ENCODE measurements at places on chromosomes 6 and 20.

GRCh38 chr6:21332077-21332476, 261.5 kb upstream of the SOX4 start:
- no peak for DNase-seq

- DNase-seq: no peak
Observed at GRCh38 chr6:130020073-130020906, 1.9 kb downstream of the L3MBTL3 start.

- DNase-seq: no peak
Observed at GRCh38 chr6:118645395-118645794, 6.0 kb downstream of the CEP85L start.

- DNase-seq: no peak
Observed at GRCh38 chr6:40894962-40895799, 143.8 kb downstream of the UNC5CL start.

GRCh38 chr6:44223319-44224028, at the start of gene SLC29A1:
Gene SLC29A1, plus strand, starts transcription at chr6:44223595. Its CDS starts 3,719 bp downstream, at chr6:44227314.
- DNase-seq: peak; percentile 78

GRCh38 chr6:1724616-1725015, 114.9 kb downstream of the FOXC1 start:
- no peak for DNase-seq

- DNase-seq: no peak
Observed at GRCh38 chr20:38833154-38833856, 27.8 kb downstream of the PPP1R16B start.

GRCh38 chr6:155333414-155333813, 19.1 kb upstream of the TFB1M start:
- no peak for DNase-seq

- no peak for DNase-seq
Observed at GRCh38 chr6:77341058-77341986, 122.0 kb downstream of the HTR1B start.

DNA sequence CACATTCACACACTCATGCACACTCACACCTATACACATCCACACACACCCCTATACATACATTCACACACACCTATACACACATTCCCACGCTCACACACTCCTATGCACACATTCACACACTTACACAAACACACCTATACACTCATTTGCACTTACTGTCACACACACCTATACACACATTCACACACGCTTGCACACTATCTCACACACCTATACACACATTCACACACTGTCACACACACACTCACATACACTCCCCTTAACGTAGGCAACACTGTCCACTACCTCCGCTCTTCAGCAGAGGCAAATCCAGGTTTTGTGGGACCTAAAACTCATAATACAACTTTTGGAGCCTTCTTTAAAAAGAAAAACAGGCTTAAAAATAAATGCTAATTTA, 487.7 kb upstream of the CDH4 start:
- DNase-seq: no peak

DNA sequence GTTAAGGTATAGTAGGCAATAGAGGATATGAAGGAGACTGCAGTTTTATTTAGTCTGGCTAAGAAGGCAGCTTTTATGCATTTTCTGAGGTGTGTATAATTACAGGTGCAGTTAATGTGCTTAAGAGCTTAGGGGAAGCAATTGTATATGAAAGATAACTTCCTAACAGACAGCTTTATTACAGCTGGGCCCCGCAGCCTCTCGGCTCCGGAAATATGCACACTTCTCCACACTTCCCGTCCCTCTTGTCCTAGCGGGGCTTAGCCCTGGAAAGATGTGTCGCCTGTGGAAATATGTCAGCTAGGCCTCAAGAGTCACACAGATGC, 178.4 kb upstream of the ARID1B start:
- DNase-seq: no peak

DNA sequence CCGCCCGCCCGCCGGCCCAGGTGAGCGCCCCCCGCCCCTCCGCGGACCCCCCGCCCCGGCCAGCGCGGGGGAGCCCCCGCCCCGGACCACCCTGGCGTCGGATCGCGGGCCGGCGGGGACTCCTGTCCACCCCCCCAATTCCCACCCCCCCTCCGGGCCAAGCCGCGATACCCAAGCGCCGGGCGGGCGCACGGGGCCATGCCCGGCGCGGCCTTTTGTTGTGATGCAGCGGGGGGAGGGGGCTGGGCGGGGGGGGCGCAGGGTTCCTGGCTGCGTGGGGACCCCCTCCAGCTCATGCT, 245 bp downstream of the SRC start:
- DNase-seq: no peak

GRCh38 chr6:32890831-32891230, 36.8 kb downstream of the PSMB9 start:
- no peak for DNase-seq

- no peak for DNase-seq
Observed at GRCh38 chr6:141301779-141302178, 830.9 kb upstream of the GJE1 start.

GRCh38 chr20:32650401-32650944, 23.3 kb downstream of the C20orf203 start:
- DNase-seq: no peak

DNA sequence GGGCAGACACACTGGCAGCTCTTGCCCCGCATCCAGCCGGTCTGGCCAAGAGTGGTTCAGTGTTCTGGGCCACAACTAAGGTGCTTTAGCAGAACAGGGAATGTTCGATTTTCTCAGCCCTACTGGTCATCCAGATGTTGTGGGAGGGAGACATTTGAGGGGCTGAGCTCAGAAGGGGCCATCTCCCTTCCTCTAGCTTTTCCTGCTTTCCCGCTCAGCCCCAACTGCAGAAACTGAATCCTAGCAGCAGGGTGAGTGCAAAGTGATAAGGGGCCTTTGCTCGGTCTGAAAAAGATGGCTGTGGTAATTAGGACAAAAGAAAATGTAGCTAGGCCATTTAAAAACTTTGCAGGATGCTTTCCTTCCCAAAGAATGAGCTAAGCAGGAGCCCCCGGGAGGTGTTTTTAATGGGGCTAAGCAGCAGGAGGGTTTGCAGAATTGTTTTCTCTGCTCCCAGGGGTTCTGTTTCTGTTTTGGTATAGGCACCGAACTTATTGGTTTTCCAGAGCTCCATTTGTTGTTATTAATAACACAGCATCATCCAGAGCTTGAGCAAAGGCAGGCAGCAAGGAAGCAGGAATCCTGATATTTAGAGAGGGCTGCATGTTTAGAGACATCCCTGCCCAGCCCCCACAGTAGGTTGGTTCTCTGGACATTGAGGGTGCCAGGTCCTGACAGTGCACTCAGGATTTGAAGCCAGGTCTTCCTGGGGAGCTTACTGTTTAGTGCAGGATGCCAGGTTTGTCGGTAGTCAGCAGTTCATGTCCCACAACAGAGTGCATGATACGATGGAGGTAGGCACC, 210.9 kb downstream of the SLC24A3 start:
- DNase-seq: no peak

DNA sequence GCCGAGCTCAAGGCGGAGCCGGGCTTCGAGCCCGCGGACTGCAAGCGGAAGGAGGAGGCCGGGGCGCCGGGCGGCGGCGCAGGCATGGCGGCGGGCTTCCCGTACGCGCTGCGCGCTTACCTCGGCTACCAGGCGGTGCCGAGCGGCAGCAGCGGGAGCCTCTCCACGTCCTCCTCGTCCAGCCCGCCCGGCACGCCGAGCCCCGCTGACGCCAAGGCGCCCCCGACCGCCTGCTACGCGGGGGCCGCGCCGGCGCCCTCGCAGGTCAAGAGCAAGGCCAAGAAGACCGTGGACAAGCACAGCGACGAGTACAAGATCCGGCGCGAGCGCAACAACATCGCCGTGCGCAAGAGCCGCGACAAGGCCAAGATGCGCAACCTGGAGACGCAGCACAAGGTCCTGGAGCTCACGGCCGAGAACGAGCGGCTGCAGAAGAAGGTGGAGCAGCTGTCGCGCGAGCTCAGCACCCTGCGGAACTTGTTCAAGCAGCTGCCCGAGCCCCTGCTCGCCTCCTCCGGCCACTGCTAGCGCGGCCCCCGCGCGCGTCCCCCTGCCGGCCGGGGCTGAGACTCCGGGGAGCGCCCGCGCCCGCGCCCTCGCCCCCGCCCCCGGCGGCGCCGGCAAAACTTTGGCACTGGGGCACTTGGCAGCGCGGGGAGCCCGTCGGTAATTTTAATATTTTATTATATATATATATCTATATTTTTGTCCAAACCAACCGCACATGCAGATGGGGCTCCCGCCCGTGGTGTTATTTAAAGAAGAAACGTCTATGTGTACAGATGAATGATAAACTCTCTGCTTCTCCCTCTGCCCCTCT, 1.1 kb downstream of the CEBPB start:
- DNase-seq: peak; percentile 10

DNA sequence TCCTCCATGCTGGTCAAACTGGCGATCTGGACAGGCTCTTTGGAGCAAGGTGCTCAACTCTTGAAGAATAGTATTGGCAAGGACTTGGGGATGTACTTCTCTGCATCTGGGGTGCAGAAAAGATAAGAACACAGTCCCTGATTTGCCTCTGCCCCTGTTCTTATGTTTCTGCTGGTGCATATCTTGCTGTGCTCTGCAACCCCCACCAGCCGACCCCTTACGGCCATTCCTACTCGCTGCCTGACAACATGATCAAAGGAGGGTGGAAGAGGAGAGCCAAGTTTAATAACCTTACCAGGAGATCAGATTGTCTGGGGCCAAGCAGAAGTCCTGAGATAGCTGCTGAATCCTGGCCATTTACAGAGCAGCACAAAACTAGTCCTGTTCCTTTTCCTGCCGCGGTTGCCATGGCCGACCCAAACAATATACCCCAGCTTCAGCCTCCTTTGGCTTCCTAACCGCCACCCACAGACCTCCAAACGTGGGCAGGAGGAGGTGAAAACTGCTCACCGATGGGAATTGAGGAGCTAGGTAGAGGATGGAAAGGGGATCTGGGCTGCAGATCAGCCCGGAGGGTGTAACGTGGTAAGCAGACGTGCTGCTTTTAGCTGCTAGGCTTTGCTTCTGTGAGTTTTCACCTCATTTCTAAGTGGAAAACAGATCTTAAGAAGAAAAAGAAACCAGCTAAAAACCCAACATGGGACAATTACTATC, 60.9 kb downstream of the ATXN1 start:
- no peak for DNase-seq

GRCh38 chr20:44594730-44595129, 12.4 kb downstream of the PKIG start:
- no peak for DNase-seq

DNA sequence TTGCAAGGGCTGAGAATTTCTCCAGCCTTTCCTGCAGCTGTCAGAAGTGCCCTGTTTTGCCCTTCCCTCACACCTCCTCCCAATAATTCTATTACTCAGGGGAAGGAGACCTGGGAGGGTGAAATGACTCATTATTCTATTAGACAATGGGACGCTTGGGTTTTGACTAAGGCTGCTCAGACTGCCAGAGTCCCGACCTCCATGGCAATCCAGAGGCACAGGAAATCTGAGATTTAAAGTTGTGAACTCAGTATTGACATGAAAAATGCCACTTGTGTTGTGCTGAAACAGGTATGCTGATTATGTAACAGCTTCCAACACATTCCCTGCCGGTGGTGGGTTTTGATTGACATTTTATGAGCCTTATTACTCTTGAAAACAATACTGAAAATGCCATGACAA, 625.9 kb upstream of the FLRT3 start:
- no peak for DNase-seq

DNA sequence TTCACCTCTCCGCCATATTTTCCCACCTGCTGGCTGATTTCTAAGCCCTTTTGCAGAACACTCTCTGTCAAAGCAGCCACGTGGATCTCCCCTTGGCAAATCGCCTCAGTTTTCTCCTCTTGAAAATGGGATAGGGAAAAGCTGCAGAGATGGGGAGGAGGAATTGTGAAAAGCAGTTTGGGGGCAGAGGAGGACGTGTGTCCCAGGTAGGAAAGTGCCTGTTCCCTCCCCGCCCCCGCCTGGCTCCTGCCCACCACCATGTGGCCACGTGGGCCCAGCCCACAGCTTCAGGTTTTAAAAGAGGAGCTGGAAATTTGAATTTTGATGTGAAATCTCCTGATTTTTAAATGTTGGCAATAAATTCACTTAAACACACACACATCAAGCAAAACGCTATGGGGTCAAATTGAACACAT, 3.6 kb upstream of the CEBPB start:
- no peak for DNase-seq

DNA sequence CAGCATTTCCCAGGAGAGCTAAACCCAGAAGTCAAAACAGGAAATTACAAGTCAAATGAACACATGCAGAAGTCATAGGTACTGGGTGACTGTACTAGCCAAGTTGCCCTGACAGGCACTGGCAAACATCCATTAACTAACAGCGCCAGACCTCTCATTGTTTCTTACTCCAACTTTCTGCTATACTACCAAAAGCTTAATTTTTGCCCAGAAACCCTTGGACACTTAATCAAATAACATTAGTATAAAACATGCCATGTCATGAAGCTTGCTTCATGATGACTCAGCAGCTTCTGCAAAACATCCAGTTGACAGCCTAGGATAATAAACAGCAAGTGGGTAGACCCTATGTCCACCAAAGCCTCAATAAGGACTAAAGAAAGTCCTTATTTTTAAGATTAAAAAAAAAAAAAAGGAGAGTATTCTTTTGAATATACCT, 3.5 kb downstream of the NUP153 start:
- DNase-seq: no peak
